ENCODE measurements at places on chromosomes 4 and X. TPM values are rescaled to one million over a fixed set of nuclear protein-coding genes. Genes with fewer than 3 reads are reported as not detected.

Gene CXCR3
- not detected for total RNA-seq

Gene PARM1
- 0.89 TPM for total RNA-seq

Gene SMIM10
- total RNA-seq = 1.8 TPM

Gene SORBS2
- total RNA-seq = 15.8 TPM

Gene ZNF711
- 6.1 TPM for total RNA-seq

Gene PF4V1
- total RNA-seq = 9.2 TPM

Gene PNMA6A
- 3.9 TPM for total RNA-seq

Gene ARHGAP6
- total RNA-seq = 0.30 TPM
